ENCODE measurements at places on chromosomes 7 and 10.

DNA sequence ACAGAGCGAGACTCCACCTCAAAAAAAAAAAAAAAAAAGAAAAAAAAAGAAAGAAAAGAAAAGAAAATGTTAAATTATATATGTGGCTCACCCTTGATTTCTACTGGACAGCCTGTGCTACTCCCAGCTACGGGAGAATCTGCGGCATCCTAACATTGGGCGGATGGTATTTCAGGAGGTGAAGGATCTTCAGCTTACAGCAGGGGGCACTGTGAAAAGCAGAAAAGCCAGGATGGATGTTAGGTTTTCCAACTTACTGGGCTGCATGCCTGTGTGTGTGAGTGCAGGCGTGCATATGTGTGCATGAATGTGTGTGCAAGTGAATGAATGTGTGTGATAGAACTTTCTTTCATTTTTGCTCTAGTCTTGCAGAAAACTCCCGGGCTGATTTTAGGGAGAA, 1066.5 kb downstream of the TYW1 start:
- no peak for DNase-seq

- DNase-seq = no peak
These were observed 14.1 kb downstream of the ZNF398 start for GRCh38 chr7:149161241-149161848.

DNA sequence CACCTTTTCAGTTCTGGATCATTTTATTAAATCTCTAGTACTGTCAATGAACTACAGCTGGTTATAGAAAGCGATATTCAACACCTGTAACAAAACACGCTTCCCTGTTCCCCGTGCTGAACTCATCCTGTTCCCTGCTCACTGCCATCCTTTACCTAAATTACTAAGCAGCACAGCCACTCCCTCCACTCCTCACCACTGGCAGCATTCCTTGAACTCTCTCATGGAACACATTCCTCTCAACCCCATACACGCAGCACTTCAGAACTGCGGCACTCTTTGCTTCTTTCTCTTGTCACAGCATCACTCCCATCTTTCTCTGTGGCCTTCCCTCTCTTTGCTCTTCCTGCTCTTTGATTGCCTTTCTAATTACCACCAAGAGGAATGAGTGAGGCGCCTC, 27.4 kb downstream of the RELN start:
- no peak for DNase-seq

DNA sequence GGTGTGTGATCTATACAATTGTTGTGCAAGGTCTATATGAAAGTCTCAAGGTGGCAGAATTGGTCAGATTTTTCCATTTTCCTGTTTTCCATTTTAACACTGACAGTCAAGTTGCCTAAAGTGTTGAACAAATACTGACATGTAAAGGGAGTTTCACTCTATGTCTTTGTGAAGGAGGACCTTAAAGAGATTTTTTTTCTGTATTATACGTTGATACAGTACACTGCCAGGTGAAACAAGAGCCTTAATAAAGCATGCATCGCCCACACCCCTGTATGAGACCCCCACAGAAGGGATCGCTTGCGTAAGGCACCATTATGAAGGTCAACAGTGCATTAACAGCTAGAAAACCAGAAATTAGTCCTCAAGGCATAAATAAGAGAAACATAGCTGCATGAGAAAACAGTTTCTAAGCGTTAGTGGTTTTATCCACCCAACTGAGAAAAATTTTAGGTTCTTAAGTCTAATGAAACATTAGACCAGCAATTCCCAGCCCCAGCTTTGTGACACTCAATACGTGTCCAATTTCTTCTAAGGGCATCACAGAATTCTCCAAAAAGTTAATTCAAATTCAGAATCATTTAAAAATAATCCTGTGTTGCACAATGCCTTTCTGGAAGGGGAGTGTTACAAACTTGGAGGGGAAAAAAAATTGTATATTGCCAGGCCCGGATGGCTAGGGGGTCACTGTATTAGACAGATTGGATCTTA, 6.9 kb downstream of the KLF6 start:
- no peak for DNase-seq

- no peak for DNase-seq
These were observed 8.4 kb downstream of the PLXDC2 start for GRCh38 chr10:19824381-19825342.

DNA sequence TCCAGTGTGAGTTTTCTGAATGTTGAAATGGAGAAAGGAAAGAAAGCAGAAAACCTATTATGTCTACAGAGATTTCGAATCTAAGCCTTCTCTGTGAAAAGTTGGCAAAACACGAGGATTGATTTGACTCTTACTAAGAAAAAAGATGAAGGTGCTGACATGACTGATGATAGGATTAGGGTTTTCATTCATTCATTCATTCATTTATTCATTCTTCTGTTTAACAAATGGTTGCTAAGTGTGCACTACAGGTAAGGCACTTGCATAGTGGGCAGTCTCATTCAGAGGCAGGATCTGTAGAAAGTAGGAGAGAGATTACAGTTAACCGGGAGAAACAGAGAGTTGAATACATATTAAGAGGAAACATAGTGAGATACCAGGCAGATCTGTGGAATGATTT, 137.1 kb downstream of the ZNF365 start:
- DNase-seq = no peak

- no peak for DNase-seq
These were observed 93.9 kb downstream of the BMS1 start for GRCh38 chr10:42876476-42876875.

GRCh38 chr7:152762056-152762455, 2.5 kb downstream of the ACTR3B start:
- no peak for DNase-seq

- no peak for DNase-seq
These were observed 17.6 kb downstream of the CCDC71L start for GRCh38 chr7:106643216-106644000.

GRCh38 chr7:15828881-15829280, 142.4 kb upstream of the MEOX2 start:
- no peak for DNase-seq

- DNase-seq = no peak
These were observed 6.9 kb upstream of the RAPGEF5 start for GRCh38 chr7:22363756-22364422.

DNA sequence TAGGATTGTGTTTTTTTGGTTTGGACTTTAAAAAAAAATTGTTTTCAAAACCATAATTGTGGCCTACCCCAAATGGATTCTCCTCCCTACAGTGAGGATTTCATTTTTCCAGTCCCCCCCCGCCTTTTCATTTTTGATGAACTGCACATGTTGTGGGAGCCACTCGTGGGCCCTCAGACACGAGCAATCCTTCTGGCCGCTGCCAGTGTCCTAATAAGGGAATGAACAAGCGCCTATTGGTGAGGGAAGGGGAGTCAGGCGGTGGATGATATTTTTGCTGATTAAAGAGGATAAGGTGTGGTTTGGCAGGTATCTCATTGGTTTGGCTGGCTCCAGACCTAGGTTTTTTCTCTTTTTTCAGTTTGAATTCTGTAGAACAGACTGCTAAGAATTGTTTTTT, 78.7 kb upstream of the AGBL3 start:
- no peak for DNase-seq

DNA sequence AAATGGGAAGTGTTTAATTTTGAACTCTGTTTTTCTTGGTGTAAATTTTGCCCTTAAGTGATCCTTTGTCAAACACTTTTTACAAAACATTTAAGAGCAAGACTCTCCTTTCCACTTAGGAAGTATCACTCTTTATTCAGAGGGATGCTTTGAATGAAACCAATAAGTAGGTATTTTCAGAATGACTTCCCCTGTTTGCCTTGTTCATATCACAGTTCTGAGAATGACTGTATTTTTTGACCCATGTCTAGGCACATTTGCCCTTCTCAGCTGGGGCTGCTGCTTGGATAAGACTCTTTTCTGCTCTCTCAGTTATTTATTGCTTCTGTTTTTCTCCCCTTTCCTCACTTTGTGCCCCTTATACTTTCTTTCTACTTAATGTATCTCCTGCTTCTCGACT, 98.2 kb downstream of the CCNY start:
- no peak for DNase-seq

- no peak for DNase-seq
These were observed 27.8 kb downstream of the IL2RA start for GRCh38 chr10:6034371-6034770.

GRCh38 chr10:589961-590680, 99.3 kb downstream of the DIP2C start:
- no peak for DNase-seq

GRCh38 chr7:68671671-68672070, 926.6 kb upstream of the AUTS2 start:
- no peak for DNase-seq

DNA sequence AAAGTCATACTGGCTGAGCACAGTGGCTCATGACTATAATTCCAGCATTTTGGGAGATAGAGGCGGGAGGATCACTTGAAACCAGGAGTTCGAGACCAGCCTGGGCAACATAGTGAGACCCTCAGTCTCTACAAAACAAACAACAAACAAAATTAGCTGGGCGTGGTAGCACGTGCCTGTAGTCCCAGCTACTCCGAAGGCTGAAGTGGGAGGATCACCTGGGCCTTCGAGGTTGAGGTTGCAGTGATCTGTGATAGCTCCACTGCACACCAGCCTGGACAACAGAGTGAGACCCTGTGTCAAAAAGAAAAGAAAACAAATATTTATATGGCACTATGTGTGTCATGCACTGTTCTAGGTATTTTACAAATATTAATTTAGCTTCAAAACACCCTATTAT, 94.3 kb downstream of the DNMBP start:
- no peak for DNase-seq

GRCh38 chr10:98621630-98622029, 174.9 kb upstream of the HPS1 start:
- no peak for DNase-seq

GRCh38 chr7:44147026-44147991, 6.2 kb upstream of the MYL7 start:
- no peak for DNase-seq

DNA sequence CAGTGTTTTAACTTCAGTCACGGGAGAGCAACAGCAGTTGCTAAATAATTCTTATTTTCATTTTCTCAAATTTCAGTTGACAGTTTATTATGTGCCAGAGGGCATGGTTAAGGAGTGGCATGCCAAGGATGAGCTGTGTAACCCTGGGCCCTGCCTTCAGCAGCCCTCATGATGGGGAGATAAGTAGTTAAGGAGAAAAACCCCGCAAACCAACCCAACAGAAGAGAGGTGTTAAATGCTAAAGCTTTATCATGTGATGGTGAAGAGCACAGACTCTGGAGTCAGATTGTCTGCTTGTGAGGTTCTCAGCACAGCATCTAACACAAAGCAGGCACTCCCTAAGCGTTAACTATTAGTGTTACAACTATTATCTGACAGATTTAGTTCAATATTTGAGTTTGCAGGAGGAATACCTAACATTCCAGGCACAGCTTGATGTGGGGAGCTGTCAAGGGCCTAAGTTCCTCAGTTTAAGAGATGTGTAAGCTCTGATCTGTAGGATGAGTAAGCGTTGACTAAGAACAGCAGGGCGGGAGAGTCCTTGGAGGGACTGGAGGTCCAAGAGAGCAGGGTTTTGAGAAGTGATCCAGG, 29.6 kb downstream of the STAM start:
- no peak for DNase-seq

GRCh38 chr7:1537535-1538412, 7.3 kb downstream of the MAFK start:
- DNase-seq = no peak

GRCh38 chr10:74842301-74842954, 16.0 kb downstream of the KAT6B start:
- no peak for DNase-seq

GRCh38 chr7:78873117-78873516, 580.4 kb downstream of the MAGI2 start:
- no peak for DNase-seq

- peak; percentile 66 for DNase-seq
These were observed 154.1 kb upstream of the AHR start for GRCh38 chr7:17144322-17144721.

- peak; percentile 25 for DNase-seq
These were observed 284.4 kb downstream of the ZEB1 start for GRCh38 chr10:31603235-31604087.

- DNase-seq = no peak
These were observed 26.3 kb upstream of the CACNB2 start for GRCh38 chr10:18113881-18114280.

DNA sequence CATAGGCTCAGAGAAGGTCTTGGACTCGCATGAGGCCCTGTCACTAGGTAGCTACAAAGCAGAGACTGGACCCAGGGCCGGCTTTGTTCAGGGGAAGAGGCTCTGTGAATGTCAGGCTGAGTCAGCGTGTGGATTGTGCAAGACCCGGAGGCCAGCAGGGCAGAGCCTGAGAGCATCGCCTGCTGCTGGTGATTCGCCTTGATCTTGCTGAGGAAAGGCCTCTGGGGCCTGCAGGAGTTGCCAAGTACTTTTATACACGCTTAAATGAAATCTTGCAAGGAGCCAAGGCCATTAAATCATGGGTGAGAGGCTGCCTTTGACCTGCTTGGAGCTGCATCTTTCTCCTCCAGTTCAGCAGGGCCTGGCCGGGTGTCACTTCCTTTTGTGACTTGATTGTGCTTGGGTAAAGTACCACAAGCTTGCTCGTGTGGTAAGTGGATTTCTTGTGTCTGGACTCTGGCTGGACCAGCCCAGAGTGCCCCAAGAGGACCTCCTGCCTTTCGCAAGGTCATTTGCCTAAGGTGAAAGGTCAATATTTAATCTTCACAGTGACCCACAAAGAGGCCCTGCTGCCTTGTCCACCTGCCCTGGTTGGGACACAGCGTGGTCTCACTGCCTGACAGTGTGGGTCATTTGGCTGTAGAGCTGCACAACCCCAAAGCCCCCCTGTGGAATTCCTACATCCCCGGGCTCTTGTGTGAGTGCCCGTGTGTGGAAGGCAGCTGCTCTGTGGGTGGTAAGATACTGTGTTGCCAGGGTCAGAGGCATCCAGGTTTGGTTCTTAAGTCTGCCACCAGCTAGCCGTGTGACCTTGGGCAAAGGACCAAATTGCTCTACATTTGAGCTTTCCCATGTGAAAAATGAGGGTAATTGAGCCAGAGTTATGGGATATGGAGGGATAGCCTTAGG, 38.6 kb upstream of the SH2D4B start:
- peak; percentile 35 for DNase-seq

GRCh38 chr7:140005754-140006503, 56.8 kb downstream of the PARP12 start:
- no peak for DNase-seq

- no peak for DNase-seq
These were observed 128.3 kb upstream of the COBL start for GRCh38 chr7:51444936-51445335.

DNA sequence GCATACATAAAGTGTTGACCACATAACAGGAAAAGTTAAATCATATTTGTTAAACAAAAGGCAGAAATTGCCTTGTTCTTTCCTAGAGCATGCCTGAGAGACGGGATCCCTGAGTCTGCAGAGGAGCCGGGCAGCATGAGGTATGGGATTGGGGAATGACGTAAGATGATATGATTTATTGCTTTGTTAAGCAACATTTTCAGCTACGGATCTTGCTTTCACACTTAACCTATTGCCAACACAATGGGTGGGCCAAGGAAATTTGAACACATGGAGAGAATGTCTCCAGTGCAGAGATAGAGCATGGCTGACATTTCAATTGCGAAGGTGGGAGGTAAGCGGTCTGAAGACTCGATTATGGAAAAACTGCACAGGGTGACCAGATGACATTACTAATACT, 76.7 kb downstream of the EMX2 start:
- DNase-seq = no peak

- no peak for DNase-seq
These were observed 92.7 kb upstream of the RET start for GRCh38 chr10:42984035-42984610.

Measured in stimulated activated CD8-positive, alpha-beta memory T cell treated with anti-CD3 and anti-CD28 coated beads, Interleukin-15, amount 100 ng/mL, for 4 hours (primary cell).